ENCODE measurements at places on chromosomes 4 and X.

GRCh38 chr4:8308856-8309771, 39.6 kb downstream of the HTRA3 start:
- no peak for DNase-seq

DNA sequence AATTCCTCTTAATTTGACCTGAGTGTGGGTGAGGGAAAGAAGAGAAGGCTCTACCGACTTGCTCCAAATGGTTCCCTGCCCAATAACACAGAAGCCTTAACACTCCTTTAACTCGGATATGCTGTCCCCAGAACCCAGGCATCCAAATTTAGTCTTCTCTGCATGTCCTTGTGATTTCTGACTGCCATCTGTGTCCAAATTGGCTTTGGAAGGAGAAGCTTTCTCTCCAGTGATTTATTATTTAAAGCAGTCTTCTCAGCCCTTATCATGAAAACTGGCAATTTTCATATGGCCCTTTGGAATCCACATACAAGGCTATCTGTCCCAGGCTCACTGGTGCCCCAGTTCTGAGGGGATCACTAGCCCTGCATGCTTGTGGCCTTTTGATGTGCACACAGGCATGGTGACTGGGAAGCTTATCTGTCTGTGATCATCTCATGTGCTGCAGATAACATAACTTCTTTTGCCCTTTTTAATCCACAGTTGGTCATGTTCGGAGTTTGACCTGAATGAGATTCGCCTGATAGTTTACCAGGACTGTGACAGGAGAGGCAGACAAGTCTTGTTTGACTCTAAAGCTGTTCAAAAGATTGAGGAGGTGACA, 56.7 kb downstream of the FNIP2 start:
- DNase-seq = no peak

DNA sequence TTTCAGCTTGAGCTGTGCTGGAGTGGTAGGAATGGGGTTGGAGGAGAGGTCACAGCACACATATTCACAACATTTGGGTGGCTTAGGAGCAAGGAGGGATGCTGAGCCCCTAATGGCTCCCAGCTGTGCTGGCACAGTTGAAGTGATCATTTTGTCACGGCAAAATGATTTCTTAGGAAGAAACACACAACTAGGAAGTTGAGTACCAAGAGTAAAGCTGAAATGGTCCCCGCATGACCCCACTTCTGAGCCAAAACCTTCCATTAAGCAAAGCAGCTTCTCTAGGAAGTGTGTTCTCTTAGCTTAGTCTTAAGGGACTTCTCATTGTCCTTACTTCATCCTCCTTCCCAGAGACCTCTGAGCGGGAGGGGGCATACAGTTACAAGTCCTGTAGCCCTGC, 12.6 kb downstream of the CAPN6 start:
- DNase-seq = no peak

DNA sequence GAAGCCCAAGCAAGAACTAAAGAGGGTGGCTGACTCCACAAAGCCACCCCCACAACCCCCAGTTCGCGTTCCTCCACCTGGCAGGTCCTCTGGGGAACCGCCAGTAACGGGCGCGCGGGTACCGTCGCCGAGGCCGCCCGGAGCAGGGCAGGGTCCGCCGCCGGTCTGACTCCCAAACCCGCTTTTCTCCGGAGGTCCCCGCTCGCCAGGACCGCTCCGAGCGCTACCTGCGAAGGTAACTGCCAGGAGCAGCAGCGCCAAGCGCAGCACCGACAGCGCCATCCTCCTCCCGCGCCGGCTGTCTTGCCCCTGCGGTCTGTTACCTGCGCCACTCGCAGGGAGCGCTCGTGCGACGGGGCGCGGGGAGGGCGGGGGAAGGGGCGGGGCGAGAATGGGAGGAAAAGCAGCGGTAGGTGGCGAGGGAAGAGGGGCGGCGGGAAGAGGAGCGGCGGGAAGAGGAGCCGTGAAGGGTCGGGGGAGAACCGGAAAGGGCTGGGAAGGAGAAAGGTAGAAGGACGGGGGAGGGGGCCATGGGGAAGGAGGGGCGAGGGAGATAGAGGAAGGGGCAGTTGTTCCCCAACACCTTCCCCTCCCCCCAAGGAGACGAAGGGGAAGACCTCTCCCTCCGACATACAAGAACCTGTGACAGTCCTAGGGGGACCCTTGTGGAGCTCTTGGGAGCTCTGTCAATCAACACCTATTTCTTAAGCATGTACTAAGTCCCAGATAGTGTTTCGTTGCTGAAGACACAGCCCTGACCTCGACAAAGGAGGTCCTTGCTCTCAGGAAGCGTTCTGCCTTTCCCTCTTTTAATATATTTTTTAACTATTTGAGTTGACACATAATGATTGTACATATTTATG, at the start of gene SPINK2:
Gene SPINK2, minus strand, starts transcription at position 321 of the 863 bp plus-strand sequence. Its CDS starts 39 bp downstream, at position 282.
- DNase-seq = peak; percentile 60

GRCh38 chr4:173370130-173370476, 651 bp upstream of the SAP30 start:
- peak; percentile 30 for DNase-seq

DNA sequence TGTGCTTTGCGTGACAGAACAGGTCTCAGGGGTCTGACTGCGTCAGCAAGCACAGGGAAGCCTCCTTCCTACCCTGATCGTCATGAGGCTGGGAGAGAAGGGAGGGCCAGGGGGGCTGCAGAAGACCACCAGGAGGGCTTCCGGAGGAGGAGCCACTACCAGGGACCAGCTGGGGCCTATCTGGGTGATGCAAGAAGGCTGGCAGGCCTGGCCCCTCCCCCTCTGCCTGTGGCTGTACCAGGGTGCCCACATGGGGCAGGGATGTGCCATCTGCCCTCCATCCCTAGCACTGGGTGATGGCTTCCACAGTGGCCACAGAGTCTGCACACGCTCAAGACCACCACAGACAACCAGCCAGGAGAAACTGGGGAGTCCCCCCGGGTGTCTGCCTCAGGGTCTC, 116.4 kb upstream of the NKX1-1 start:
- DNase-seq = no peak

GRCh38 chr4:47838445-47838844, 578 bp upstream of the CORIN start:
- DNase-seq = no peak

GRCh38 chrX:45799576-45799975, 598.9 kb upstream of the DIPK2B start:
- no peak for DNase-seq

DNA sequence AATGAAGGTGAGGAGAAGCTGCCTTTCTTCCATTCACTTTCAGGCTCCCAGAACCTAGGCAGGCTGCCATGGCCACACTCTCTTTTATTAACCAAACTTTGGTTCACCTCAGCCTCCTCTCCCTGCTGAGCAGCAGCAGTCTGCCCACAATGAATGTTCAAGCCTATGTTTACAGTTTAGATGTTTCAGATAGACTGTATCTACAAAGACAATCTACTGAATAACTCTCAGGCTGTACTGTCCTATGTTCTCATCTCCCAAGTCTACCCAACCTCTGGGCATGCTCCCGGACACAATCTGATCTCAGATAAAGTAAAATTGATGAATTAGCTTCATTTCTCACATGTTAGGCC, 59.2 kb upstream of the TMEM164 start:
- DNase-seq = no peak

GRCh38 chr4:120682981-120683380, 239.5 kb downstream of the PRDM5 start:
- DNase-seq = no peak

DNA sequence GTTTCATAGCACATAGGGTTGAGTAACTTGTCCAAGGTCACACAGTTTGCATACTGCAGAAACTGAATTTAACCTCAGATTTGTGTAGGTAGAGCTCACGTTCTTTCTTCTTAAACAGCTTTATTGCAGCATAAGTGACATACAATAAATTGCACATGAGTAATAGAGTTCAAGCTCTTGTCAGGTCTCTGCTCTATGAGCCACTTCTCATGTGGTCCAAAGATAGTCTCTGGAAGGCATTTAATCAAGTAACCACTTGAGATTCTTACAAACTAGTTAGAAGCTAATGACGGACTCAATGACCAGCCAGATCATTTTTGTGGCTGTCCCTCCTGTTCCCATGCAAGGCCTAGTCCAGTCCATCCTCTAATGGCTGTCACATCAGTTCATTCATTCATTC, 68.9 kb downstream of the MAOB start:
- DNase-seq = no peak

- DNase-seq = no peak
These were observed 440.2 kb downstream of the PRR32 start for GRCh38 chrX:127259742-127260141.

- no peak for DNase-seq
These were observed 434.6 kb downstream of the PCDH11X start for GRCh38 chrX:92213786-92214185.

GRCh38 chr4:139279760-139280620, at the start of gene MGARP:
MGARP (minus strand) TSS chr4:139280225; CDS start chr4:139280158, 67 bp downstream.
- DNase-seq = no peak

- no peak for DNase-seq
These were observed 127.2 kb downstream of the CHRNA9 start for GRCh38 chr4:40462326-40462725.

DNA sequence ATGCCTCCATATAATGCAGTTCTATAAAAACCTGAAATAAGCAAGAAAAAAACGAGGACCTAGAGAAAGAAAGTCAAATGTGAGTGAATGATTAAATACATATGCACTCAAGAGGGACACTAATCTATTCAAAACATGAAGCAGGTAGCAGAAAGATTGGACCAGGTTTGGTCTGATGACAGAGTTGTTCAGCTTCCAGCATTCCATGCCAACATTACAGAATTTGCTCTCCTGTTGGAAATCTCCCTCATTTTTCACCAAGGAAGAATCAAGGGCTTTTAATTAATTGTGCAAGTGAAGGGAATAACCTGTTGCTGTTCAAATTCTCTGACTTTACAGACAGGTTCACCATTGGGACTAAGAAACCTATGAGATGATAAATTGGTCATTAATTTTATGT, 379.0 kb upstream of the RASGEF1B start:
- no peak for DNase-seq

- no peak for DNase-seq
These were observed 18.9 kb downstream of the TAPT1 start for GRCh38 chr4:16207409-16207808.

GRCh38 chr4:147822128-147822527, 90.2 kb downstream of the ARHGAP10 start:
- DNase-seq = no peak

GRCh38 chr4:5957076-5957475, 61.2 kb downstream of the C4orf50 start:
- no peak for DNase-seq

DNA sequence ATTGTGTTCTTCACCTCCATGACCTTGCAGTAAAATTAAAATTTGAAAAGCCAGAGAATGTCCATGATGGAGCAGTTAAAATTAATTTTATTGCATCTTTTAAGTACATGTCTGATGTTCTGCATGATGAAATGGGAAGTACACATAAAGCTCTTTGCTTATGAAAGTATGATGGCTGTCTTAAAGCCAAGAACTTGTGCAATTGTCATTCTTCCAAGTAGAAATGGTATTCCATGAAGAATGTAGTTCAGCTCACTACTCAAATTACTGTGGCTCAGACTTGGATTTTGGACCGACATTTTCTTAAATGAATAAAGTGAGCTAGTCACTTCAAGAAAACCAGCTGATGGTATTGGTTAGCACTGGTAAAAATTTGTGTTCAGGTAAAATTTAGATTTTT, 161.7 kb upstream of the CXCL13 start:
- DNase-seq = no peak

GRCh38 chr4:70706044-70706461, 15.7 kb upstream of the RUFY3 start:
- DNase-seq = no peak

- DNase-seq = no peak
These were observed 329 bp downstream of the TBC1D14 start for GRCh38 chr4:6909970-6910339.

- DNase-seq = no peak
These were observed 381.9 kb downstream of the RAB28 start for GRCh38 chr4:13102092-13102742.

- no peak for DNase-seq
These were observed 214.0 kb upstream of the UGT8 start for GRCh38 chr4:114384629-114385028.

- DNase-seq = no peak
These were observed 77.7 kb downstream of the DDX60 start for GRCh38 chr4:168240821-168241220.

Measured in stimulated activated CD4-positive, alpha-beta T cell treated with anti-CD3 and anti-CD28 coated beads, Interleukin-4, amount 100 ng/mL, for 48 hours (primary cell).